Smooth muscle cell of trachea (primary cell): ENCODE measurements at places on chromosomes 3 and 15. TPM values are rescaled to one million over a fixed set of nuclear protein-coding genes. Genes with fewer than 3 reads are reported as not detected.

GOLGA6B gene
- not detected in 2 replicates for total RNA-seq

GOLGA8T gene
- total RNA-seq, result not detected in 2 replicates

COL6A5 gene
- total RNA-seq, result not detected in 2 replicates

ANKRD34C gene
- not detected in 2 replicates for total RNA-seq

STAC gene
- 2.5 and 3.6 TPM in 2 replicates for total RNA-seq

ABHD14A gene
- 12.9 and 14.9 TPM in 2 replicates for total RNA-seq

FBXO40 gene
- under 0.01 TPM in 1 of 2 replicates, not detected in the other for total RNA-seq
